NCI-H1092 treated with DMSO at 0.1 percent for 48 hours (cell line): ENCODE measurements at places on chromosomes 3 and 15.

GRCh38 chr15:62404194-62404985 is 239.3 kb upstream of the C2CD4B start:
- peak; percentile 0 for DNase-seq

DNA sequence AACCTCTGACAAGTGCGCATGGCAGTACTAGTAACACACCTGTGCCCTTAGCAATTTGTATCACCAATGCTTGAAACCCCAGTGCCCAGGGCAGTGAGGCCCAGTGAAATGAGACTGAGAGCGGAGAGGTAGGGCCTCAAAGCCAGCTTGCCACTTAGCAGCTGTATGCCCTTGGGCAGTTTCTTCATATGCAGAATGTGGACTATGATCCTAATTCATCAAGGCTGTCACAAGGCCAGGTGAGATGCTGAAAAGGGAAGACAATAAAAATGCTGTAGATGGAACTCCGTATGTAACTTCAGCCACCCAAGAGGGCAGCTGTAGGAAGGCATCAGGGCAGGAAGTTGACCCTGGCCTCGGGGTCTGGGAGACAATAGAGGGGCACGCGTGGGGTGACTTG is 74.4 kb downstream of the KY start:
- DNase-seq: no peak

DNA sequence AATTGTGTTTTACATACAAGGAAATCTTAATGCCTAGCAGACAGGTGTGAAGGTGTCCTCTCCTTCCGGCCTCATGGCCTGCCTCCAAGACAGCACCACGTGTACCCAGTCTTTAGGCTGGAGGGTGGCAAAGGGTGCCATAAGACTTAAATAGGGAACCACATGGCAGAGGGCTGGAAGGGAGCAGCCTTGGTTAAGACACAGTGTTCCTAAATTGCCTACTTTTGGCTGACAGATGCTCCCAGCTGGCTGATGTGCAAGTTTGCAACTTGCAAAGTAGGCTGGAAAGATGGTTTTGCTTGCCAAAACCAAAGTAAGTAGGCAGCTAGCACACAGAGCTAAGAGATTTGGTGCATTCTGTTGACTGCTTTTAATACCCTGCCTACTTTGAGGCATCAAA is 45.2 kb downstream of the CCNB2 start:
- DNase-seq: no peak

DNA sequence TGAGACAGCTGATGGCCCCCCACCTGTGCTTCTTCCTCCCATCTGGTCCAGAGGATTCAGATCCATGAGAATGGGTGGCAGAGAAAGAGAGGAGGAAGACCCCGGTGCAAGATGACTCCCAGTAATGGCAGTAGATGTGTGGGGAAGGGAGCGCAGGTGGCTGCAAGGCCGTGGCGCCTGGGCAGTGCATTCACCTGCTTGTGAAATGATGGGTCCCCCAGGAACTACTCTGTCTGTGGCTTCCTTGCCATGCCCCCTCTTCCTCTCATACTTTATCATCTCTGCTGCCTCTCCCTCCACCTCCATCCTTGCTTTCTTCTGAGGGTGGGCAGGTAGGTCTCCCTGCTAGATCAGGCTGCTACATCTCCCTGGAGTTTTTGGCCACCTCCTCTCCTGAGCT is 23.3 kb downstream of the ZNF710 start:
- no peak for DNase-seq

- DNase-seq: no peak
These were observed 79.4 kb downstream of the SMAD3 start for GRCh38 chr15:67144609-67145311.

GRCh38 chr3:140441006-140441405 is 236.9 kb upstream of the TRIM42 start:
- DNase-seq: no peak

DNA sequence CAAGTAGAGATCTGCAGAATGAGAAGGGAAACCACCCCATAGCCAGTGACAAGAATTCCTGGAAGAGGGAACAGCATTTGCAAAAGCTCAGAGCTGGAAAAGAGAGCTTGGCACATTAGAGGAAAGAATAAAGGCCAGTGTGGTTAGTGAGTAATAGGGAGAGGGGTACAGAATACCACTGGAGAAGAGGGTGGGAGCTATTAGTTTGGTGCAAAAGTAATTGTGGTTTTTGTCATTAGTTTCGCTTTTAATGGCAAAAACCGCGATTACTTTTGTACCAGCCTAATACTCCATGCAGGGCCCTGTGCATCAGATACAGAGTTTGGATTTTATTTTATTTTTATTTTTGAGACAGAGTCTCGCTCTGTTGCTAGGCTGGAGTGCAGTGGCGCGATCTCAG is 9.8 kb downstream of the SLC24A1 start:
- no peak for DNase-seq

- DNase-seq: no peak
These were observed 94.8 kb upstream of the ANKRD28 start for GRCh38 chr3:15892311-15893227.

- no peak for DNase-seq
These were observed 61.1 kb upstream of the TMCO5A start for GRCh38 chr15:37873336-37873735.

DNA sequence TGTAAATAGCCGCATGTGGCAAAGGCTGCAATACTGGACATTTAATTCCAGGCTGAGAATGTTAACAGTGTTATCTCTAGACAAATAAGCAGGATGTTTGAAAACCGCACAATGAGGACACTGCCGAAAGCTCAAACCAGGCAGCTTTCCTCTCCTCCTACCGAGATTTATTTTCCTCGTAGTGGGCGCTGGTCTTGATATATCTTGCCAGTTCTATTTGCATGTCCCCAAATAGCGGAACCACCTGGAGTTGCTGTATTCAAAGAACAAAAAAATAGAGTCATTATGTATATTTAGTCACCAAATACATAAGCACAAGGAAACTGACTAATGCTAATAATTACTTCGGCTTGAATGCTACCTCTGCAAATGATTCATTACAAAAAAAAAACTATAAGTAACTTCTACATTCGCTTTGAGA is 46.5 kb downstream of the CYFIP1 start:
- DNase-seq: no peak

- DNase-seq: peak; percentile 81
These were observed at the start of gene RFC4 for GRCh38 chr3:186806089-186807055. Gene RFC4, minus strand, starts transcription at chr3:186806482. Its CDS starts 1,769 bp downstream, at chr3:186804713.

DNA sequence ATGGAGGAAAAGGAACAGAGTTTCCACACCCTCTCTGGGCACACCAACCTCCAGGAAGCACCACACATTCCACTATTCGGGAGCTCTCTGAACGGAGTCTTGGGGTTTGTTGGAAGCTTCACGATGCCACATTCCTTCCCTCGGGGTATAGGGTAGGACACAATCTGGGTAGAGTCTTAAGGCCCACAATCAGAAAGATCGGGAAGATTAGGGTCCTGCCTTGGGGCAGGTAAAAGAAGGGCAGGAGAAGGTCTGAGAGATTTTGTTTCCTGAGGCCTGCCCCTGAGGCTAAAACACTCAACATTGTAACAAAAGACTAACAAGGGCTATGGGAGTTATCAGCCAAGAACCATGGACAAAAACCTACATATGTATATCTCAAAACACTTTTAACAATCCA is 89.2 kb upstream of the RAP2B start:
- DNase-seq: no peak

DNA sequence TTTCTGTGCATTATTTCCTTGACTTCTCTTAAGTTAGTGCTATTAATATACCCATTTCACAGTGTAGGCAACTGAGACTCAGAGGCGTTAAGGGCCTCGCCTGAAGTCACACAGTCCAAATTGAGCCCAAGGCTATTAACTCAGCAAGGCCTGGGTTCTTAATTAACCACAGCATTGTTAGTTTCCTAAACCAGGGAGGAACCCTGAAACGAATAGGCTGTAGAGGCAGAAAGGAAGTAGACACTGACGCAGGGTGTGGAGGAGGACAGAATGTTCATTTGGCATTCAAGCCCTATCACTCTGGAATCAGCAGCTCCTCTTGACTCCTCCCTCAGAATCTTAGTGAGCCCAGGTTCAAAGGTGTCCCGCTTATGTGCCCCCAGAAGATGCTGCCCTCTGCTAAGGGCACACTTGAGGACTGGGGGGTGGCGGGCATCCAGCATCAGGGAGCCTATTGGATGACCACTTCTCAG is 13.9 kb downstream of the ARHGEF3 start:
- DNase-seq: no peak

DNA sequence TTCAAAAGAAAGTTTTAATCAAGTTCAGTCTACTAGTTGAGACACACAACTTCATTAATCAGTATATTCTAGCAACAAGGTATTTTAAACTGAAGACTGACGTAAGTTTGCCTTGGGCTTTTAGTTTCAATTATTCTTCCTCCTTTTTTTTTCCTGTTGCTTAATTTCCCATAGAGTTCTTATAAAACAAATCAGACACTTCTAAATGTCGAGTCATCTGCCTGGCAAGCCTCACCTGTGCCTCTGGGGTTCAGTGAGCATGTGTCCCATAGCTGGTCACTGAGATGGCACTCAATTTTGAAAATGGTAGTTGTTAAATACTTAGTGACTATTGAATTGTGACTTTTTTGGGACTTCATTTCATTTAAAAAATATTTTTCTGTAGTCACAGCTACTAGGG is 27.4 kb downstream of the NKIRAS1 start:
- no peak for DNase-seq

- DNase-seq: no peak
These were observed 196.7 kb downstream of the SHQ1 start for GRCh38 chr3:72651498-72651897.

DNA sequence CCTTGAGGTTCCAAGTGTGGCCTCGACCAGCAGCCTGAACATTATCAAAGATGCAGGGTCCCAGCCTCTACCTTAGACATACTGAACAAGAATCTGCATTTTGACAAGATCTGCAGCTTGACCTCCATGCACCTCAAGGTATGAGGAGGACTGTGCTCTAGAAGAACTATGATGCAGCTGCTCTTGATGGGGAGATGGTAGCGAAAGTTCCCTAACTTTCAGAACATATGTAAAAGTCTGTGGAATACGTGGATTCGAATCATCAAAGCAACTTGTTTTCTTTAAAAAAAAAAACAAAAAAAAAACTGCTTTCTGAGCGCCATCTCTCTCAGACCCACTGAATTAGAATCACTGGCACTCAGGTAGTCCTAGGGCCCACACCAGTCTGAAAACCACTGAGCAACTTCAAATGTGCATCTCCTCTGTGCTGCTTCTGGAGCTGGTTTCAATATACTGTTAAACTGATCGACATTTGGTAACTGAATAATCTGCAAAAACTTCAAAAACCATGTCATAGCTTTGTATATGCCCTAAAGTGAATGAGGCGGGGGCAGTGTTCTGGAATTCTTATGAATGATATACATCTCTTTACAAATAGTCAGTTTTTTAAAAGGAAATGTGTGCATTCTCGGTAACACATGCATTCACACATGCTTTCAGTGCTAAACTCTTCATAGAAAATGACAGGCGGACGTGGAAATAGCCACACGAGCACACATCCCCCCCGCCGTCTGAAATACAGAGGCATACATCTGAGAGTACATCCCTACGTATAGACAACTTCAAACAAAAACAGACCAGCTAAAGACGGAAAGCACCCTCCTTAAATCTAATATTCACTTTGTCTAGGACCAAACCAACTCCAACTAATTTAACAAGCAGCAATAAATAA is 128.8 kb downstream of the FOXP1 start:
- no peak for DNase-seq

DNA sequence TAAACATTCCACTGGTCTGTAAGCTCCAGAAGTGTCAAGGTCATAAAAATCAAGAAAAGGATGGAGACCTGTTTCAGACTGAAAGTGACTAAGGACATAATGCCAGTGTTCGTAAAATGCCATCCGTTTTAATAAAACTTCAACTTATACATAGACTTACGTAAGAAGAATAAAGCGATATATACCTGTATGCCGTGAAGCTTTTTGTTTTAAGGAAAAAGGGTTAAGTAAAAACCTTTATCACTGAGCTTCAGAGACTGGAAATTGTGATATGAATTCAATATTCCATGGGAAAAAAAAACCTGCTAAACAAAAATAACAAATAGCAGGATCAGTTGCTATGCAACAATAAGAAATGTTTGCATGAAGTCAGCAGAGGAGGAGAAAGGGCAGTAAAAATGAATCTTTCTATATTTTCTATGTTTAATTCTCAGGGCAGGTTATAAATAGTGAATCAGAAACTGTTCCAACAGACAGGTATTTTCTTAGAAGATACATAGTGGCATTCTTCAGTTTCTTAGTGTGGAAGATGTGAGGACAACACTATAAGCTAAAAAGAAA is 42.5 kb downstream of the CHSY1 start:
- DNase-seq: no peak

DNA sequence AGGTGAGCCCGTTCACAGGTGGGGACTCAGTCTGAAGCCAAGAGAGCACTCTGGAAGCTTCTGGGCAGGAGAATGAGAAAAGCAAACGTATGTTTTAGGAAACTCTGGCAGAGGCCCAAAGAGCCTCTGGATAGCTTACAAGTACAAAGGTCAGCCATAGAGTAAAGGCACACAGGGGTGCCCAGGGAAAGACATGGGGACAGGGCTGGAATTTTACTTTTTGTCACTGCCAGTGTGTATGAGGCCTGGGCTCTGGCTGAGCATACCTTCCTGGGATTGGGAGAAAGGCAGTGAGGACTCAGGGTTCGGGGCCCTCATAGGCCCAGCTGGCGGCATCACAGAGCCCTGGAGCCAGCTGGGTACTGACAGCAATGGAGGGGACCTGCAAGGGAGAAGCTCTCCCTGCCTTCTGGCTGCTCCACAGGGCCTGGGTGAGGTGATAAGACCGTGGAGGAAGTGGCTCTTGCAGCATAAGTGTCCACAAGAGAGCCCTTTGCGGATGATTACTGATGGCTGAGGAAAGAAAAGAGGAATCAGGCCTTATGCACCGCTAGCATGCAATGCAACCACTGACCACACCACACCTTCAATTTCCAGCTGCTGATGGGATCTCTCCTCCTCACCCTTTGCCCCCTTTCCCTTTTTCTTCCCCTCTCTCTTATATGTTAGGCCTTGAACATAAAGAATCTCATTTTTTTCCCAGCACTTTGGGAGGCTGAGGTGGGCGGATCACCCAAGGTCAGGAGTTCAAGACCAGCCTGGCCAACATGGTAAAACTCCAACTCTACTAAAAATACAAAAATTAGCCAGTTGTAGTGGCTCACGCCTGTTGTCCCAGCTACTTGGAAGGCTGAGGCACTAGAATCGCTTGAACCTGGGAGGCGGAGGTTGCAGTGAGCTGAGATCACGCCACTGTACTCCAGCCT is 25.1 kb upstream of the BCL2L10 start:
- DNase-seq: no peak

DNA sequence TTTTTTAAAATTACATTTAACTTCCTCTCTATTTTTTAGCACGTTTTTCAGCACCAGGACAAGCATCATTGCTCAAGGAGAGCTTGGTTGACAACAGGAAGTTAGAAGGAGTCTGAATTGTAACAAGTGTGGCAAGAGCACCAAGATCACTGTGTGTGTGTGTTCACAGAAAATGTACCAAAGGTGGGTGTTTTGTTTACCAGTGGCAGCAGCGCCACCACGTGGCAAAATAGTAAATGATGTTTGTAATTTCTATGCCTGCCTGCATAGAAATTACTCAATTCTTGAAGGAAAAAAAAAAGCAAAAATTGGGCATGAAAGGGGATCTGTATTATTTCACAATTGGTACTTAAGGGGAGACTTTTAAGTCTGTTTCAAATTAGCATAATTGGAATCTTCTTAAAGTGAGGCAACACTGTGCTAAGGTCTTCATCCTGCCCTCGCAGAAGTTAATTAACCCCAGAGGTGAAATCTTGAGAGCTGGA is 7.4 kb upstream of the U2SURP start:
- peak; percentile 31 for DNase-seq
